ENCODE measurements at places on chromosomes 3 and 15.

GRCh38 chr3:81789691-81790090 is 28.2 kb upstream of the GBE1 start:
- no peak for DNase-seq

GRCh38 chr15:84034578-84035398 is 200.8 kb upstream of the GOLGA6L4 start:
- DNase-seq, result no peak

GRCh38 chr15:45486317-45486716 is 36.2 kb downstream of the SLC30A4 start:
- no peak for DNase-seq

GRCh38 chr3:181752202-181752671 is 40.5 kb downstream of the SOX2 start:
- DNase-seq, result no peak

DNA sequence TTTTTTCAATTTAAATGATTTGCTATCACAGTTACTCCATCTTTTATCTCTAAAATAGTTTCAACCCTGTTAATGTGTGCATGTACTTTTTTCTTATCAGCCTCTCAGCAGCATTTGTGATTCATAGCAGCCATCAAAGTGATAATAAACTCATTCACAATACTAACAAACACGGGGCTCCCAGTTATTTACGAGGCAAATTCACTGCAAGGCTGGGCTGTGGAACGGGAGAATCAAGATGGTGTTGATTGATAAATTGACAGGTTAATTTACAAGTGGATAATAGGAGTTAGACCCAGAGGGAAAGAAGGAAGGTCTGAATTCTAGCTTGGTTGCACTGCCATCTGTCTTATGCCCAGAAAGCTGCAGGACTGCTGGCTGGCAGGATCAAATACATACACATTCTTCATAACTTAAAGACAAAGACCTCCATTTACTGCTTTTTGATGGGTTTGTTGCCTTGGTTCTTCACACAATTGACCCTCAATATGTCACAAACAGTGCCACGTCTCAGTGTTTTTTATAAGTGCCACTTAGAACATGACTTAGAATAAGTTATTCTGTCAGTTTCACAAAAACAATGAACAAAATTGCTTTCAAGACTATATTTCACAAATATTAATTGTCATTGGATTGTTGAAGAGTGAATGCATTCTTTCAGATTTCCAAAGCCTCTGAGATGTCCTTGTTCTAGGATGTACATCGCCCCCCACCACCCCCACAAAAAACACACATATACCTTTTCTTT is 562.8 kb downstream of the NR2F2 start:
- no peak for DNase-seq

- peak; percentile 5 for DNase-seq
These were observed 1.2 kb upstream of the ABHD17C start for GRCh38 chr15:80693682-80694610.

DNA sequence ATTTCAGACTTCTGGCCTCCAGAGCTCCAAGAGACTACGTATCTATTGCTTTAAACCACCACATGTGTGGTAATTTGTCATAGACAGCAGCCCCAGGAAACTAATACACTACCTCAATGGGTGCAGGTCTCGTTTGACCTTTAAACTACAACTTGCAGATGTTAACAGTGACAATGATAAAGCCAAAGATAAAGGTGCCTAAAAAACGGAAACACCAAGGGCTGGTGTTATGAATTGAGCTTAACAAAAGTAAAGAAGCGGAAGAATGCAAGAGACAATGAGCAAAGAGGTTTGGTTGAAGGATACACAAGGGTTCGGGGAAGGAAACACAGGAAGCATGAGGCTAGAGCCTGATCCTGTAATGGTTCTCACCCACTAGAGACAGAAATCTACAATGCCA is 50.8 kb downstream of the RFTN1 start:
- no peak for DNase-seq

GRCh38 chr3:13072239-13072599 is 1.0 kb downstream of the IQSEC1 start:
- DNase-seq, result no peak

DNA sequence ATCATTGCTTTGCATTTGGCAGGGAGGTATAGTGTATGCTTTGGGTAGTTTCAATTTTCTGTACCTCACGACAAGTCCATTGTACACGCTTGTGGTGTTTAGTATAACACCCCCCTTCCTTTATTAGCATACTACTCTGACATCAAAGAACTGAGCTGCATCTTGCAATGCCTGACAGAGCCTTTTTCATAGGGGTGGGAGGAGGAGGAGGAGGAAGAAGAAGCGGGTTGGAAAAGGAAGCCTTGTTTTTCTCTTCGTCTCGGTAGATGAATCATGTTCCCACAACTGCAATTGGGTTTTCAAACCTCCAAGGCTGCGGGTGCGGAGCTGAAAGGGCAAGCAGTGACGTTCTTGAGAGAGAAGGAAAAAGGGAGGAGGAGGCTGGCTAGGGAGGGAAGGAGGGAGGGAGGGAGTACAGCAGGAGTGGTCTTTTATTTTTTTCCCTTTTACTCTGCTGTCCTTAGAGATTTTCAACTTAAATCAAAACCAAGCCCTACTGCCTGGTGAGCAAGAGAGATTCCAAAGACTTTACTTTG is 175.7 kb downstream of the KLHL25 start:
- peak; percentile 23 for DNase-seq

- no peak for DNase-seq
These were observed 68.5 kb downstream of the SAMMSON start for GRCh38 chr3:70067860-70068521.

- DNase-seq, result no peak
These were observed 2.4 kb downstream of the SLC28A2 start for GRCh38 chr15:45254405-45254804.

DNA sequence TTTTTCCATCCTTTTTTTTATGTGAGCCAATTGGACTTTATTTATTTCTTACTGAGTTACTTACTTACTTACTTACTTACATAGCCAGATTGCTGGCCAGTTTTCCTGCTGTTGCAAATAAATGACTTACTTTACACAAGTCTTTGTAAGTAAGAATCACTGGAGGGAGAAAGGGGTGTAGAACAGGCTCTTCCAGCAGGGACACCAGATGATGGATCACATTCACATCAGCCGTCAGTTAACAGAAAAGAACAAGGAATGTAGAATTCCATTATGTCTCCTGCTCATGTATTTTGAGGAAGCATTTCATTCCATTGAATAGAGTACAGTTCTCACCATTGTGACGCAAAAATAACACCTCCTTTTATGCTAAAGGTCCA is 188.6 kb downstream of the FNDC3B start:
- DNase-seq, result no peak

DNA sequence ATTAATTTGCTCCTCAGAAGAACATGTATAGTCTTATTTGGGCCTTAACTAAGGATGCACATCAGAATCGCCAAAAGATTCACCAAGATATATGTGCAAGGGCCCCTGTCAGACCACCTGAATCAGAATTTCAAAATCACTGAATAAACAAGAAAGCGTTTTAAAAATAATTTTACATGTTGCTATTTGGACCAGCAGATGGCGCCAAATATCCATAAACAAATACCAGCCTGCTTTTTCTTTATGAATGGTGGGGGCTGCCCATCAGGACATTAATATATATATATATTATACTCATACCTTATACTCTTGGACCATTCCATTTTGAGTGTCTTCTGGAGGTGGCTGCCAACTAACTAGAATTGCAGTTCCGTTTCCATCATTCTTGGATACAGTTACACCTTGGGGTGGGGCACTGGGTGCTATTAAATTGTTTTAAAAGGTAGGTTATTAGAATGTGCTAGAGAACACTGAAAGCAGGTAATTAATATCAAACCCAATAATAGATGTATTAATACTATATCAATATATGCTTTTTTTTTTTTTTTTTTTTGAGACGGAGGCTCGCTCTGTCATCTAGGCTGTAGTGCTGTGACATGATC is 1108.3 kb downstream of the ROBO1 start:
- DNase-seq, result no peak

DNA sequence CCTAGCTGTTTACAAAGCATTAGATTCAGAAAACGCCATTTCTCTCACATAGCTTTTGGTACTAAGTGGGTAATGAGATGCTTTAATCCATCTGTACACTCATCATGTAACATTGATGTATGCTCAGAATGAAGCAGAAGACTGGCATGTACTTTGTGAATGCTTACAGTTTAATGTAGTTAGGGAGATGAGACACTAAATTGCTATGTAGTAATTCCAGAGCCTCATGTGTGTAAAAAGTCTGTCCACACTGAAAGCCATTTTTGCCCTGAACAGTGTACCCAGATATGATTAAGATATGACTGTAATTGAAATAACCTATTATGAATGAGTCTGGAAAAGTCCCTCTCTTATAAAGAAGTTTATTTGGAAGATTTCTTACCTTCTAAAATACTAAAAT is 66.5 kb downstream of the ARMC8 start:
- no peak for DNase-seq

GRCh38 chr3:113514265-113514769 is 639 bp downstream of the SPICE1 start:
- DNase-seq, result no peak

DNA sequence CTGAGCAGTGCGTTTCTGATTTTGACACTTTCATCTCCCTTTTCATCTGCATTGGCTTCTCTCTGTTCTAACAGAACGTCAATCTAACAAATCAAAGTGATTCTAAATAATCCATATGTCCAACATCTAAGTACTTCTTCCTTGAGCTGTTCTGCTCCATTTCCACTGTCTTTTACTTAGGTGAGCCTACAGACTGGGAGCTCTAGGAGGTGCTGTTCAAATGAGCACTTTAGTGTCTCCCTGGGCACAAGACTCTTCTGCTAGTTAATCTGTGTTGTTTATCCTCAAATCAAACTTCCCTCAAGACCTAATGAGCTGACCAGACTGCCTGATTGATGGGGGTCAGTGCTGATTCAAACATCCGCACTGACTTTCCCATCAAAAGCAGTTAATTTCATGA is 408.1 kb downstream of the WDR72 start:
- DNase-seq, result no peak

- no peak for DNase-seq
These were observed 104.2 kb downstream of the AGBL1 start for GRCh38 chr15:86183596-86184491.

DNA sequence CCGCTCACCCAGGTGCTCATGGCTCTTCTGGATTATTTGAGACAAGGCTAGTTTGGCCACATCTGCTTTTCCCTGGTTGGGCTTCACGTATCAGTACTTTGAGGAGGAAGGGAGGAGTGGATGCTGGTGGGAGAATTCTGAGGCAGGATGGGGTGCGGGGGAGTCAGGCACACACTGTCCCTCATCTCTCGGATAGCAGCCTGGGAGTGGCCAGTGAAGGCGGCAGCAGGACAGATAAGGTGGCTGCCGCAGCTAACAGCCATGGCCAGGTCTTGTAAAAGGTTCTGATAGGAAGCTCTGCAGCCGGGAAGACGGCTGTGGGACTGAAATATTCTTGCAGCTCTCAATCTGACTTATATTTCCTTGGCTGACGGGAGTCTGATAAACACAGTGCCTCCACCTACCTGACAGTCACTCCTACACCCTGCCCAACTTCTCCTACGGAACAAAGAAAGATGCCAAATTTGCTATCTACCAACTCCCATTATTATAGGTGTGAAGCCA is 87.3 kb downstream of the MESD start:
- no peak for DNase-seq

DNA sequence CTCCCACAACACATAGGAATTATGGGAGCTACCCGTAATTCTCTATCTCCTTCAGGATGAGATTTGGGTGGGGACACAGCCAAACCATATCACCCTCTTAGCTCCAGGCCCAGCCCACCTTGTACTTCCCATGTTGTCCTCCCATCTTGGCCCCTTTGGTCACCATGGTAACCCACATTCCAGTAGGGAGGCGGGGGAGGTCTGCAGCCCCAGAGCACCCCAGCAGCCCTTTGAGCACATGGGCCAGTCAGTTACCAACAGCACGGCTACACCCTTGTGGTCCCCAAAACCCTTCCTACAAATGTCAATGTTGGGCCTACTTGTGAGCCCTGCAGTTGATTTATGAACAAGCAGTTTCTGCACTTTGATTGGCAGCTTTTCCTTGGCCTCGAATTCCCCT is 84.5 kb downstream of the LRRK1 start:
- no peak for DNase-seq

DNA sequence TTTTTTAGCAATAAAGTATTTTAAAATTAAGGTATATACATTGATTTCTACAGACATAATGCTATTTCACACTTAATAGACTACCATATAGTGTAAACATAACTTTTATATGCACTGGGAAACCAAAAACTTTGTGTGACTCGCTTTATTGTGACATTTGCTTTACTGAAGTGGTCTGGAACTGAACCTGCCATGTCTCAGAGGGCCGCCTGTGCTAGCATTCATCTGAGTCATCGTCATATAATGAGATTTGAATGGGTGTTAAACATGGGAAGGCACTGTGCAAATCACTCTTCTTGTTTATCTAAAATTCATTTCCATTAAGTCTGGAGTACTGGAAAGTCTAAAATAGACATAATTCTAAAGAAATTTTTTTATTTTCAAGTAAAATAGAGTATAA is 12.9 kb downstream of the EIF2AK4 start:
- DNase-seq, result no peak

DNA sequence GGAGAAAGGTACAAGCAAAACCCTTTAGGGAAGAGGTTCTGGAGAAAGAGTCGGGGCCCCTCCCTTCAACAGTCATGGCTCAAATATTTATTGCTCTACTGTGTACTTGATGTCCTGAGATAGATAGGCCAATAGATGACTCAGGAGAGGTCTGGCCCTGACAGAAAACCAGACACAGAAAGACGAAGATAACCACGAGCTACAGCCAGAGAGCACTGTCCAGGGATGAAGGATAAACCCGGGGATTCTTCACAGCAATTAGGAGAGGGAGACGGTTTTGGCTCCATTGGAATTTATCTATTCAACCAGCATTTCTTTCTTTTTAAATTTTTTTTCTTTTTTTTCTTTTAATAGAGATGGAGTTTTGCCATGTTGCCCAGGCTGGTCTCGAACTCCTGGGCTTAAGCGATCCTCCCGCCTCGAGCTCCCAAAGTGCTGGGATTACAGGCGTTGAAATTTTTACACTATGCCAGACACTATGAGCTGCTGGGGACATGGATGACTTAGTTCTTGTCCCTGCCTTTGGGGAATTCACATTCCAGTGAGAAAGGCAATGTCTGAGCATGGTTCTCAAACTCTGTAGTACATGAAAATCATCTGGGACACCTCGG is 4.6 kb upstream of the CIDEC start:
- DNase-seq, result no peak

DNA sequence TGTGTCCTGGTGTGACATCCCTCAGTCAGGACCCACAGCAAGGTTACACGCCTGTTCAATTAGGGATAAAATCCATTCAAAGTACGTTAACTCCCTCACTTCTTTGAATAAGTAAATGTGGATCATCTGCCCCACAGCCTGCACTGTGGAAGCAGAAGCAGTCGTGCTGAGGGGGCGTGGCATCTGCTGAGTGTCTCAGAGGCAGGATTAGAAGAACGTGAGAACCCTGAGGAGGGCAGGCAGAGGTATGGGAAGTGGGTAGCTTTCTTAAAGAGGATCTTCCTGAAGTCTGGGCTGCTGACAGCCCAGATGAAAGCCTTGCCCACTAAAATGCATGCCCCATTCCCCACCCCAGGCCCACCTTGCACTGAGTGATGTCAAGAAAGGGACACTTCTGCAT is 28.5 kb downstream of the CRABP1 start:
- no peak for DNase-seq

- no peak for DNase-seq
These were observed 9.3 kb downstream of the RFTN1 start for GRCh38 chr3:16504242-16504641.
